ENCODE measurements at places on chromosomes 6 and 20. TPM values are rescaled to one million over a fixed set of nuclear protein-coding genes. Genes with fewer than 3 reads are reported as not detected.

Gene GHRH
- not detected for total RNA-seq

Gene FAM217A
- total RNA-seq = not detected

Gene TMC2
- not detected for total RNA-seq

Gene BPI
- total RNA-seq = not detected

Gene RAE1
- total RNA-seq = 19.5 TPM

Gene KIFC1
- 3.1 TPM for total RNA-seq

Gene FILIP1
- 0.98 TPM for total RNA-seq

Gene COX7A2
- total RNA-seq = 201 TPM

Gene ESF1
- total RNA-seq = 11.1 TPM

Gene BTN1A1
- total RNA-seq = not detected

Gene TAAR1
- total RNA-seq = not detected

Gene KCNG1
- total RNA-seq = 2.8 TPM

Gene FAM162B
- 6.5 TPM for total RNA-seq

Gene PGC
- total RNA-seq = not detected

Gene IMPG1
- total RNA-seq = not detected

Gene VEGFA
- total RNA-seq = 9.4 TPM

Gene PDE7B
- 4.5 TPM for total RNA-seq

Gene AGER
- total RNA-seq = 0.60 TPM

Gene SFTA2
- not detected for total RNA-seq

Gene KIF25
- not detected for total RNA-seq

Gene PCED1A
- 13.1 TPM for total RNA-seq

Gene PHF20
- total RNA-seq = 24.8 TPM

Gene MICB
- total RNA-seq = 7.5 TPM

Gene TMEM244
- total RNA-seq = not detected

Gene HDGFL1
- not detected for total RNA-seq

Gene MCHR2
- total RNA-seq = not detected

Gene RBCK1
- 66.2 TPM for total RNA-seq

Gene EPHA7
- 0.09 TPM for total RNA-seq

Gene C6orf15
- not detected for total RNA-seq

Gene TRIM31
- total RNA-seq = not detected

Gene CST7
- total RNA-seq = not detected

Data from dermis lymphatic vessel endothelial cell (primary cell).